ENCODE measurements at places on chromosomes 6 and 20. TPM values are rescaled to one million over a fixed set of nuclear protein-coding genes. Genes with fewer than 3 reads are reported as not detected.

The RBCK1 gene
- 109 TPM for total RNA-seq

The PREX1 gene
- total RNA-seq = 164 TPM

The COL9A3 gene
- not detected for total RNA-seq

The MYLK4 gene
- total RNA-seq = 0.38 TPM

The IPCEF1 gene
- total RNA-seq = 97.7 TPM

The MUC21 gene
- not detected for total RNA-seq

The STX11 gene
- total RNA-seq = 6.2 TPM

The NR2E1 gene
- not detected for total RNA-seq

The FAM184A gene
- 5.6 TPM for total RNA-seq

The GGTLC1 gene
- not detected for total RNA-seq

The CCN2 gene
- total RNA-seq = not detected

The ZKSCAN8 gene
- total RNA-seq = 40.8 TPM

The ENPP3 gene
- 0.79 TPM for total RNA-seq

The SNAI1 gene
- total RNA-seq = 0.19 TPM

DNA sequence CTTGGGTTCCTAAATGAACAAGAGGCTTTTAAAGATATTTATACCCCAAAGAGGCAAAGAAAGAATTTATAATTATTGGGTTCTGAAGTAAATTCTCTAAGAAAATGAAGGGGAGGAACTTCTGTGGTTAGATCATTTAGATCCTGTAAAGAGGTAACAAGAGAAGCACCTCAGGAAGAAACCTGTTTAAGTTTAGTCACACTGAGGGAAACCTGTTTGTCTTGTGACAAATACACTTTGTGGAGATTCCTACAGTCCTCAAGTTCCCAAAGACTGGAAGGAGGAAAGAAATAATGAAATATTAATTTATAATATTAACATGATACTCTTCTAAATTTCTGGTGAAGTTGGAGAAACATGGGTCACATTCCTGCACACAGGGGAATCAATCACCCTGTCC, 647.5 kb downstream of the EYS start:
- no peak overlapping the region for H3K4me3 ChIP-seq
- no peaks in the 10 kb centered on the region for H3K27me3 ChIP-seq
- no peak for DNase-seq
- H3K36me3 ChIP-seq = no peaks in the 10 kb centered on the region
- no peaks in the 10 kb centered on the region for H3K4me1 ChIP-seq

DNA sequence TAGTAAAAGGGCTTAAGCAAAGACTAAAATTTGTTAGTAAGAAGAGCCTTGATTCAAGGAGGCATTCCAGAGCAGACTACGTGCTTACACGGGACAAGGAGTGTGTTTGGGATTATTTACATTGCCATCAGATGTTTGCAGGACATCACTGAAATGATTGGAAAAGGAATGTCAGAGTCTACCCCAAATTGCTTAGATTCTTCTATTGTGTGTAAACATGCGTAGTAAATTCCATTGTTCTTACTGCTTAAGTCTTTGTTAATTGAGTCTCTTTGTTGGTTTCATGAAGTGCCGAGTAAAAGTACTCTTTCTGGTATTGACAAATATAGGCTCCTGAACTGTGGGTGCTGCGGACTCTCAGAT, 60.5 kb downstream of the CD83 start:
- no peaks in the 10 kb centered on the region for H3K36me3 ChIP-seq
- H3K4me3 ChIP-seq = no peak overlapping the region
- H3K4me1 ChIP-seq = no peaks in the 10 kb centered on the region
- no peaks in the 10 kb centered on the region for H3K27me3 ChIP-seq

- no peak for DNase-seq
- no peaks in the 10 kb centered on the region for H3K27me3 ChIP-seq
- no peaks in the 10 kb centered on the region for H3K36me3 ChIP-seq
- H3K4me1 ChIP-seq = peaks cover 27% of the 10 kb centered on the region
Observed at GRCh38 chr6:24780206-24780605, 5.5 kb downstream of the GMNN start.

DNA sequence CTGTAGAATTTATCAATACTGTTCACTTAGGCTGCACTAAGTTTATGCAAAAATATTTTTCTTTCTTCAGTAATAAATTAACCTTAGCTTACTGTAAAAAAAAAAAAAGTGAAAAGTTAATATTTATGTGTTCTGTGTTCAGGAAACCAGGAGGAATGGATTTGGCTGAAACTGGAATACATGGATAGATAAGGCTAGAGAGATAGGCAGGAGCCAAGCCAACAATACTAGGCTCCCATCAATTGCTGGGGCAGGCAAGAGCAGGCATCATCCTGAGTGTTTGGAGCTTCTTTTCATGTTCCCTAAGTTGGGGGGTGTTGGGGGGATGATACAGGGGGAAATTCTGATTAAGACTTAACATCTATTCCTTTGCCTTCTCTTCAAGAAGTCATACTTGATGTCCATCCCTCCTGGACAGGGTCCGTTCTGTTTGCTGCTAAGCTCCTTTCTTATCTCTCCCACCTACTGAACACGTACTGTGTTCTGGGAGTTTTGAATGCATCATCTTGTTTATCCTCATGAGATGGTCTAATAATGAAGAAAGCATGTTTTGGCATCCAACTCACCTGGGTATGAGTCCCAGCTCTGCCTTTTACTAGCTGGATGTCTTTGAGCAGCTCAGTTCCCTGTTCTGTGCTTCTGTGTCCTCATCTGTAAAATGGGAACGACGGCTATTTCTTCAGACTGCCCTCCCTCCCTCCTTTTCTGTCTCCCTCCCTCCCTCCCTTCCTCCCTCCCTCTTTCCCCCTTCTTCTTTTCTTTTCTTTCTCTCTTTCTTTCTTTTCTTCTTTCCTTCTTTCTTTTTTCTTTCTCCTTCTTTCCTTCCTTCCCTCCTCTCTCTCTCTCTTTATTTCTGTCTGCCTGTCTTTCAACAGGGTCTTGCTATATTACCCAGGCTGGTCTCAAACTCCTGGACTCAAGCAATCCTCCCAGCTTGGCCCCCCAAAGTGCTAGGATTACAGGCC, 6.4 kb upstream of the PROCR start:
- H3K36me3 ChIP-seq = no peaks in the 10 kb centered on the region
- no peak for DNase-seq
- H3K27me3 ChIP-seq = no peaks in the 10 kb centered on the region
- H3K4me3 ChIP-seq = no peak overlapping the region

- no peak overlapping the region for H3K4me3 ChIP-seq
- H3K27me3 ChIP-seq = no peaks in the 10 kb centered on the region
- no peak for DNase-seq
- H3K4me1 ChIP-seq = peaks cover 8% of the 10 kb centered on the region
Observed at GRCh38 chr6:7434672-7435071, 45.1 kb downstream of the RIOK1 start.

- no peaks in the 10 kb centered on the region for H3K4me1 ChIP-seq
- no peak overlapping the region for H3K27ac ChIP-seq
- DNase-seq = no peak
- H3K4me3 ChIP-seq = no peak overlapping the region
- H3K36me3 ChIP-seq = no peaks in the 10 kb centered on the region
Observed at GRCh38 chr6:17352302-17352701, 41.1 kb upstream of the CAP2 start.

GRCh38 chr6:7912024-7912423, 1.4 kb upstream of the TXNDC5 start:
- no peak for DNase-seq
- no peaks in the 10 kb centered on the region for H3K36me3 ChIP-seq
- H3K27ac ChIP-seq = no peak overlapping the region
- H3K4me3 ChIP-seq = no peak overlapping the region

GRCh38 chr20:3275064-3275935, 36.3 kb upstream of the SLC4A11 start:
- H3K36me3 ChIP-seq = no peaks in the 10 kb centered on the region
- H3K4me1 ChIP-seq = no peaks in the 10 kb centered on the region
- no peak for DNase-seq
- no peak overlapping the region for H3K27ac ChIP-seq
- H3K4me3 ChIP-seq = no peak overlapping the region

GRCh38 chr6:154247119-154247861, 109.3 kb downstream of the IPCEF1 start:
- H3K4me3 ChIP-seq = peak overlapping the region; percentile 69
- peak; percentile 64 for DNase-seq
- no peaks in the 10 kb centered on the region for H3K36me3 ChIP-seq
- peaks cover 75% of the 10 kb centered on the region for H3K4me1 ChIP-seq

GRCh38 chr20:1374246-1374645, 18.6 kb downstream of the FKBP1A start:
- no peak for DNase-seq
- H3K4me1 ChIP-seq = peaks cover 36% of the 10 kb centered on the region
- no peak overlapping the region for H3K27ac ChIP-seq
- H3K36me3 ChIP-seq = peaks cover 32% of the 10 kb centered on the region
- no peaks in the 10 kb centered on the region for H3K27me3 ChIP-seq
- H3K4me3 ChIP-seq = no peak overlapping the region

DNA sequence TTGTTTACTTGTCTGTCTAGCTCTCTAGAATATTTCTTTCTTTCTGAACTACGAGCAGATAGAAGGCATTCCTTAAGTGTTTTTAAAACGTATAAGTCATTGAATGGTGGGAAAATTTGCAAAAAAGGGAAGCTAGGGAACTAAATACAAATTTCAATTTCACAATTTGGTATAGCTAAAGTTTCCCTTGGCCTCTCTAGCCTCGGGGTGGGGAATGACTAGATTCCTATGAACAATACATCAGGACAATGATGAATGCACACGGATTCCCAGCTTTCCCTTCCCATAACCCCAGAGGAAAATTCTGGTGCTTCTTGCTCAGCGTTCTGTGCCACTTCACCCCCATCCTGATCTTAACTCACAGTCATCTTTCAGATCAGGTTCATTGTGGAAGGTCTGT, 113.3 kb upstream of the ASF1A start:
- no peak overlapping the region for H3K27ac ChIP-seq
- no peaks in the 10 kb centered on the region for H3K36me3 ChIP-seq
- no peaks in the 10 kb centered on the region for H3K27me3 ChIP-seq
- no peak for DNase-seq
- no peak overlapping the region for H3K4me3 ChIP-seq

GRCh38 chr6:3696525-3697088, 54.9 kb downstream of the PXDC1 start:
- no peaks in the 10 kb centered on the region for H3K4me1 ChIP-seq
- DNase-seq = no peak
- no peak overlapping the region for H3K4me3 ChIP-seq
- H3K36me3 ChIP-seq = no peaks in the 10 kb centered on the region
- H3K27ac ChIP-seq = no peak overlapping the region

DNA sequence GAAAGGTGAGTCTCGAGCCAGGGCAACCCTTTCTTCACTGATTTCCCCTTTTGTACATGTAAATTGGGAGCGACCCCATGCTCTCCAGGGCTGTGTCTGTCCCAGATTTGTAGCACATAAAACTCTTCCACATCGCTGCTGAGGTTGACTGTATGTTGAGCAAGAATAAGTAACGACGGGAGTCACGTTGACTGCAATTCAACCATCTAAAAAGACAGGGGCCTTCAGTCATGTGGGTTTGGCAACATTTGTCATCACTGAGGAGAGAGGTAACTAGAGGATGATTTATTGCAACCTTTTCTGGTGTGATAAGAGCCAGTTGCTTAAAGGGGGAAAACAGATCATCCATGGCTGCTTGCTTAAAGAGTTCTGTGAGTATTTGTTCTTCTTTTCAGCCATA, 159.4 kb upstream of the SULF2 start:
- H3K27me3 ChIP-seq = no peaks in the 10 kb centered on the region
- no peaks in the 10 kb centered on the region for H3K36me3 ChIP-seq
- no peak overlapping the region for H3K4me3 ChIP-seq

DNA sequence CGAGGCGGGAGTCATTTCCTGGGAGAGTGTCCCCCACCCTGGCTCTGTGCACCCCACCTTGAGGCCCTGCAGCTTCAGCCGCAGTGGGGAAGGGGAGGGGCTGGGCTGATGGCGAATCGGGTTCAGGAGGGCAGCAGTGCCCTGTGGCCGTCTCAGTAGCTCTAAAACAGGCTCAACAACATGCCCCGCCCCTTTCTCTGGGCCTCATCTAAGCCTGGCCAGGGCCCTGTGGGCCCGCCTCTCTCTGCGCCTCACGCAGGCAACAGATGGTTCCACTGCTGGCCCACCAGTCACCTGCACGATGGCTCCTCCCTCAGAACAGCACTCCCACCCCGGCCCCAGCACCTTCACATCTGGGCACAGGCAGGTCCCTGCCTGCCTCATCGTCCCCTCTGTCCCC, 30.2 kb downstream of the CHRNA4 start:
- no peak for DNase-seq
- H3K4me3 ChIP-seq = no peak overlapping the region
- no peaks in the 10 kb centered on the region for H3K27me3 ChIP-seq

GRCh38 chr20:2130062-2130591, 28.5 kb downstream of the STK35 start:
- no peak overlapping the region for H3K27ac ChIP-seq
- no peaks in the 10 kb centered on the region for H3K36me3 ChIP-seq
- peaks cover 34% of the 10 kb centered on the region for H3K4me1 ChIP-seq
- no peaks in the 10 kb centered on the region for H3K27me3 ChIP-seq
- DNase-seq = no peak
- H3K4me3 ChIP-seq = no peak overlapping the region

- DNase-seq = no peak
- H3K36me3 ChIP-seq = peaks cover 62% of the 10 kb centered on the region
- no peak overlapping the region for H3K4me3 ChIP-seq
- H3K27me3 ChIP-seq = no peaks in the 10 kb centered on the region
Observed at GRCh38 chr6:32117461-32117860, 8.3 kb upstream of the TNXB start.

GRCh38 chr6:41642960-41643898, 5.0 kb downstream of the MDFI start:
- no peak overlapping the region for H3K4me3 ChIP-seq
- H3K36me3 ChIP-seq = no peaks in the 10 kb centered on the region
- no peak overlapping the region for H3K27ac ChIP-seq
- no peak for DNase-seq
- H3K27me3 ChIP-seq = peaks cover 13% of the 10 kb centered on the region
- H3K4me1 ChIP-seq = no peaks in the 10 kb centered on the region

- H3K4me3 ChIP-seq = no peak overlapping the region
- no peak for DNase-seq
- no peaks in the 10 kb centered on the region for H3K36me3 ChIP-seq
Observed at GRCh38 chr6:138571585-138572166, 72.4 kb upstream of the NHSL1 start.

GRCh38 chr20:13858871-13859270, 74.0 kb downstream of the NDUFAF5 start:
- H3K4me3 ChIP-seq = no peak overlapping the region
- H3K4me1 ChIP-seq = no peaks in the 10 kb centered on the region
- no peak for DNase-seq
- no peaks in the 10 kb centered on the region for H3K36me3 ChIP-seq

DNA sequence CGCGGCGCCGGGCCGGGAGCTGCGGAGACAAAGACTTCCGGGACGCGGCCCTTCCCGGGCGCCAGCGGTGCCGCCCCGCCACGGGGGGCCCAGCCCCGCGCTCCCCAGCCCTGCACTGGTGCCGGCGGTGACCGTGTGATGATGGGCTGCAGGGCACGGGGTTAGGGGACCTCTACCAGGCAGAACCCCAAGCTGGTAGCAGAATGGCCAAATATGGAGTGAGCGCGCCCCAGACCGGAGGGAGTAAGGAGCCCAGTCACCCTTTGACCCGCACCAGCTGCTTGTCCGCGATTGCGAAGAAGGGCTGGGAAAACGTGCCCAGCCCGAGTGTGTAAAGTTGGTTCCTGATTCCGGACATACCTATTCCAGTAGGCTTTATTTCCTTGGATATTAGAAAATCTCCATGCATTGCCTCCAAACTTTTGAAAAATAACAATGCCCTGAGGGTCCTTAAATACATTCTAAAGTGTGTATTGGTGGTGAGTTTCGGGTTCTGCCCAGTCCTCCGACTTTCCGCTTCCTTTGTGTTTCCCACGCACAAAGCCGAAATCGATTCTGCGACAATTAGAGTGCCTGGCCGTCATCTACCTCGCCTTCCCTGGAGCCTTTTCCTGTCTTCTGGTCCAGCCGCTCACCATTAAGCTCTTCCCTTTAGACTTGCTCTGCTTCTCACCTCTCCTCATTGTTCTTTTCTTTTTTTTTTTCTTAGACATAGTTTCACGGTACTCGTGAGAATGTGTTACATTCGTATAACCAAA, 1.1 kb downstream of the ABRACL start:
- peak overlapping the region; percentile 50 for H3K4me3 ChIP-seq
- DNase-seq = peak; percentile 4
- H3K27ac ChIP-seq = peak overlapping the region; percentile 88
- H3K4me1 ChIP-seq = peaks cover 46% of the 10 kb centered on the region

Measured in CD4-positive, alpha-beta memory T cell (primary cell).